ENCODE measurements at places on chromosomes 7 and 10.

GRCh38 chr7:129858490-129858889 is 94.3 kb downstream of the UBE2H start:
- no peak for DNase-seq

- no peak for DNase-seq
These were observed 216.8 kb upstream of the KLF6 start for GRCh38 chr10:4001811-4002210.

GRCh38 chr10:69914398-69915214 is 112.9 kb downstream of the COL13A1 start:
- peak; percentile 55 for DNase-seq

- no peak for DNase-seq
These were observed 303.2 kb downstream of the EXOC4 start for GRCh38 chr7:133556048-133556447.

- DNase-seq: peak; percentile 80
These were observed 9.6 kb downstream of the IL2RA start for GRCh38 chr10:6052247-6053221.

- DNase-seq: no peak
These were observed 2.0 kb upstream of the GATA3 start for GRCh38 chr10:8052341-8052955.

DNA sequence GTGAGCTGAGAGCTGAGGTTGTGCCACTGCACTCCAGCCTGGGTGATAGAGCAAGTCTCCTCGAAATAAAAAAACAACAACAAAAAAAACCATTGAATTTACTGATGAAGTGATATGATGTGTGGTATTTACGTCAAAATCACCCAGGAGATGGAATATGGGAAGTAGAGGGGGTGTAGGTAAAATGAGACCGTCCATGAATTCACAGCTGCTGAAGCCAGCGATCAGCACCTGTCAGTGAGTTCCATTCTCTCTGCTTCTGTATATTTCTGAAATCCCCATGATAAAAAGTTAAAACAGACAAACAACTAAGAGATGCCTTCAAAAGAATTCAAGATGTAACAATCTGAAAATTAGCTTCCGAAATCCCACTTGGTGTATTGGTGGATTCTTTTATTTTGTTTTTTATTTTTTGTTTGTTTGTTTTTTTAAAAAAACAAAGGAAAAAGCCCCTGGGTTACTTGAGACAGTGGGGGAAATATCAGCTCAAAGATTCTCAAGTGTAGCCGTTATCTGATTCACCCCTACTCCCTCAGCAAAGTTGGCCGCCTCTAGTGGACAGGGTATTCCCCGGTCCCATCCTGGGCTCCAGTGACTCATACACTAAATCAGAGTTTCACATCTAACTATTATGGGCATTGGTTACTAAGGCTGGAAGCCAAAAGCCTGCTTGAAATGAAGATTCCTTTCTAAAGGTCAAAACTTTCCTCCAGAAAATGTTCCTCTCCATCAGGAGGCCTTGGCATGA is 76.4 kb downstream of the MAP3K8 start:
- peak; percentile 30 for DNase-seq

DNA sequence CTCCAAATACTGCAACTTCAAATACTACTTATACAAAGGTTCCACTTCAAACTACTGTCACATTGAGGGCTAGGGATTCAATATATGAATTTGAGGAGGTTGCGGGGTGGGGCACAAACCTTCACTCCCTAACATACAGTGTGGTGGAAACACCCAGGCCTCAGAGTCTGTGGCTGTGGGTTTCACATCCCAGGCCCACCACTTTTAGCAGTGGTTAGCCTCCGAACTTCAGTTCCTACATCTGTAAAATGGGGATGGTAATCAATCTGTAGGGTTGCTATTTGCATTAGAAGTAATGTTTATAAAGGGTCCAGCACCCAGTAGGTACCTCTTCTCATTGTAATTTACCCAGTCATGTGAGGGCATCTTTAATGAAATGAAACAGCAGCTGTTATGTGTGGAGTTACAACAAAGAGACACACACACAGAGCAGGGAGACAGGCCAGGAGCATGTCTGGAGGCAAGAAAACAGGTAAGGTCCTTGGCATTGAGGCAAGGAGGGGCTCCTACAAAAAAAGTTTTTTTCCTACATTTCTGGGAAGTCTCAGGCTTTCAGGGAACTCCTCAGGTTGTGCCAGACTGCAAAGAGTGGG is 570.9 kb downstream of the LRMDA start:
- no peak for DNase-seq

- DNase-seq: no peak
These were observed 18.2 kb downstream of the TAS2R41 start for GRCh38 chr7:143495851-143496250.

DNA sequence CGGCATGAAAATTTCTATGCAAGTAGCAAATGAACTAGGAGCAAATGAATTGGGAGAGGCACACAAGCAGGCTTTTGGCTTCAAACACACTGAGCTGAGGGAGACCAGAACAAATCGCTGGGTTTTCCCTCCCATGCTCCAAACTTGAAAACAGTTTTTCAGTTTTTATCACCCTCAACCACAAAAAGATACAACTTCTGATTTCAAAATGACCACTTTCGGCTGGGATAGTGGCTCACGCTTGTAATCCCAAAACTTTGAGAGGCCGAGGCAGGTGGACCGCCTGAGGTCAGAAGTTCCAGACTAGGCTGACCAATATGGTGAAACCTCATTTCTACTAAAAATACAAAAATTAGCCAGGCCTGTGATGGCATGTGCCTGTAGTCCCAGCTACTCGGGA is 9.0 kb upstream of the CHUK start:
- no peak for DNase-seq

GRCh38 chr10:101507828-101508227 is 80.2 kb downstream of the POLL start:
- DNase-seq: no peak

GRCh38 chr10:124926548-124926947 is 15.4 kb upstream of the ZRANB1 start:
- no peak for DNase-seq

- no peak for DNase-seq
These were observed 147.1 kb upstream of the GHITM start for GRCh38 chr10:83991986-83992753.

- no peak for DNase-seq
These were observed 1031.7 kb downstream of the LRMDA start for GRCh38 chr10:76463111-76463510.
